Kidney epithelial cell (primary cell): ENCODE measurements at places on chromosomes 6 and 20. TPM values are rescaled to one million over a fixed set of nuclear protein-coding genes. Genes with fewer than 3 reads are reported as not detected.

GRCh38 chr6:43060034-43060754, 763 bp downstream of the KLC4 start:
- no peak for DNase-seq

DNA sequence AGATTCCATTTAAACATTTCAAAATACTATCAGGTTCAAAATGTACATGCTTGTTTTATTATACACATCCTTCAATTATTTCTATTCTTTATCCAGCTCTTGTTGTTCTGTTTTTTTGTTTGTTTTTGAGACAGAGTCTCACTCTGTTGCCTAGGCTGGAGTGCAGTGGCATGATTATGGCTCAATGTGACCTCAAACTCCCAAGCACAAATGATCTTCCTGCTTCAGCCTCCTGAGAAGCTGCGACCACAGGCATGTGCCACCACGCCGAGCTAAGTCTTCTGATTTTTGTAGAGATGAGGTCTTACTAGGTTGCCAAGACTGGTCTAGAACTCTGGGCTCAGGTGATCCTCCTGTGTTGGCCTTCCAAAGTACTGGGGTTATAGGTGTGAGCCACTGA, 44.1 kb upstream of the SMIM29 start:
- DNase-seq: no peak

- DNase-seq: no peak
Observed at GRCh38 chr6:42105156-42105648, 37.2 kb downstream of the C6orf132 start.

GRCh38 chr6:7042056-7042653, 65.6 kb upstream of the RREB1 start:
- DNase-seq: no peak

The ZSCAN9 gene
- 19.2 and 23.7 TPM in 2 replicates for total RNA-seq
